ENCODE measurements at places on chromosomes 2 and 18.

DNA sequence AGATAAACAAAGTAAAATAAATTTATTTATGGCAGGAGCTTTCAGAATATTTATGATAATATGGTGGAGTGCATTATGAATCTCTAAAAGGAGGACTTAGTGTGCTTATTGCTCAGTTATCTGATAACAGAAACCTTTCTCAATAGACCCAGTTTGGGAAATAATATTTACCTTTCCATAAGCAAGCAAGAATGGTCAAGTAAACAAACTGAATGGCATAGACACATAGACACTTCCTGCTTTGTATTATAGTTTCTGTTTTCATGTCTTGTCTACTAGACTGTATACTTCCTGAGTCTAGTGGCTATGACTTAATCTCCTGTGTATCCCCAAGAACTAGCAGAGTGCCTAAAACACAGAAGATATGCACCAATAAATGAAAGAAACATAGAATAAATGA is 87.8 kb downstream of the UPP2 start:
- no peak for DNase-seq

DNA sequence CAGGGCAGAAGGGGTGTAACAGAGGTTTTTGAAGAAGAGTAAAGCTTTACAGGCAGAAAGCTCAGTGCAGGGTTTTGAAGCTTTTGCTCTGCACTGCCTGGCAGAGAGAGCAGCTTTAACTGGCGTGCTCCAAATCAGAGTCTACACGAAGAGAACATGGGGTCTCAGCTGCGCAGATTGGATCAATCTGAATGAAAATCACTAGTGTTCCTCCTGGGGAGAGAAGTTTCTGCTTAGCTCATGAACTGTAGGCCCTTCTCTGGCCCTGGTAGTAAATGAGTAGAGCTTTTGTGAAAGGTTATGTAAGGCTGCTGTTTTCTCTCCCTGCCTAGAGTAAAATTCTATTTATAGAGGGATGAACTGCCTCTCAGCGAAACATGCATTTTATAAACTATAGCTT is 13.6 kb downstream of the DCC start:
- DNase-seq, result no peak

GRCh38 chr2:197077336-197077735 is 150.8 kb upstream of the PGAP1 start:
- no peak for DNase-seq

GRCh38 chr2:114068438-114068837 is 178.5 kb downstream of the ACTR3 start:
- no peak for DNase-seq

GRCh38 chr2:235007664-235008457 is 56.0 kb downstream of the SH3BP4 start:
- no peak for DNase-seq

- no peak for DNase-seq
Measured at GRCh38 chr2:224171226-224171625, 132.1 kb upstream of the SERPINE2 start.

- peak; percentile 56 for DNase-seq
Measured at GRCh38 chr2:182784777-182785176, 68.7 kb downstream of the DNAJC10 start.

GRCh38 chr18:76995896-76996295 is 136.7 kb downstream of the MBP start:
- DNase-seq, result no peak

DNA sequence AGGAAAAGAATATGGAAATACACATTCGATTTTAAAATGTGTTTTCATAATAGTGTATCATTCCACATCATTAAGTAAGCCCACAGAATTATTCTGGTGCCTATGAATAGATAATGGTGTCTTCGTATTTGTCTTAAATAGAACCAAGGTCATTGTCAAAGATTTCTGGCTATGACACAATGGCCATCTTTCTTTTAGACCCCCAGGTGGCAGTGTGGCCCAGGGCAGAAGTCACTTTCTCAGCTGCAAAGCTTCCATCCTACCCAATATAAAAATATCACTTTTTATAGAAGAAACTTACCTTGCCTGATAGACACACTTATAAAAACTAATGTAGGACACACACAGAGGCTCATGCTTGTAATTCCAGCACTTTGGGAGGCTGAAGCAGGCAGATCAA is 57.5 kb downstream of the ZRANB3 start:
- peak; percentile 56 for DNase-seq

DNA sequence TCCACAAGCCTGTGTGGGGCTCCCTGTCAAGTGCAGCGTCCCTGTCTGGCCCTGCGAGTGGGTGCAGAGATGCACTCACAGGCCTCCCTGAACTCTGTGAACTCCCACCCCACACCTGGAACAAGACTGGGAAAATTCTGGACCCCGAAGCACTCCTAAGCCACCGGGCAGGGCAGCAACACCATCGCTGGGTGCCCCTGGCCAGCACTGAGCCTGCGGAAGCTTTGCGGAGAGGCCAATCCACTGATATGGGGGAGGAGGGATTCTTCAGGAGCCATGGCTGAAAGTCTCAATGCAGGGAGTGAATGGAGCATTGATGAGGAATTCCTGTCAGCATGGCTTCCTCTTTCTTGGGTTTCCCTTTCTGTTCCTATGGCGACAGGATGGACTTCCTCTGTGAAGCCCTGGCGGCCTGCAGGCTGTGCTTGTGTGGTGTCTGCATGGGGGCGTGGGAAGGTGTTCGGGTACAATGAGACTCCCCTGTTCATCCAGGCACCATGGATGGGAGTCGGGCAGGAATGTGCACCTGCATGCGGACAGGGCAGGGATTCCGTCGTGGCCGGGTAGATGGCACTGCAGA is 15.1 kb downstream of the TRIB2 start:
- DNase-seq, result no peak

DNA sequence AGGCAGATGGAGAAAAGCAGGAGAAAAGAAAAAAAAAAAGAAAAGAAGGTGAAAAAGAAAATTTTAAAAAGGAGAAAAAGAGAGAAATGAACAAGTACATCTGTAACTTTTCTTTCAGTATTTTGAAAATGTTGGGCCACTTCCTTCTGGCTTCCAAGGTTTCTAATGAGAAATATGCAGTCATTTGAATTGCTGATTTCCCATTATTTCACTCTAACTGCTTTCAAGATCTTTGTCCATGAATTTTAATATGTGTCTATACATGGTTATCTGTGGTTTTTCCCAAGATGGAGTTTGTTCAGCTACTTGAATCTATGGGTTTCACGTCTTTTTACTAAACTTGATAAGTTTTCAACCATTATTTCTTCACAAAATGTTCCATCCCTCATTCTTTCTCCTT is 14.3 kb upstream of the MPP4 start:
- DNase-seq, result no peak

DNA sequence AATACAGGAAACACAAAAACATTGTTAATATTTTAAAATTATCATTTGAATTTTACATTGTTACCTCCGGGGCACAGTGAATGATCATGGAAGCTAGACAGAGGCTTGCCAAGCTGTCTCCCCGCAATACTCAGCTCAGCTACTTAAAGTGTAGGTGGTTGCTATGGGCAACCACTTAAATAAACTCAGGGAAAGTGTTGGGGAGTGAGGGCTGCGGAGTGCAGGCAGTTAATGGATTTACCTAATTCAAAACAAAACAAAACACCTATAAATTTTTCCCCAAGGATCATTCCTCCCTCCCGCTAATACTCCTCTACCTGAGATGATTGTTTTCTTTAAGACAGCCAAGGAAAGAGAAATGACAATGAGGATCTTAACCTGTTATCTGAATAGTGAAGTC is 349.5 kb downstream of the TGIF1 start:
- peak; percentile 61 for DNase-seq

- peak; percentile 47 for DNase-seq
Measured at GRCh38 chr2:222241128-222241870, 57.5 kb downstream of the PAX3 start.

DNA sequence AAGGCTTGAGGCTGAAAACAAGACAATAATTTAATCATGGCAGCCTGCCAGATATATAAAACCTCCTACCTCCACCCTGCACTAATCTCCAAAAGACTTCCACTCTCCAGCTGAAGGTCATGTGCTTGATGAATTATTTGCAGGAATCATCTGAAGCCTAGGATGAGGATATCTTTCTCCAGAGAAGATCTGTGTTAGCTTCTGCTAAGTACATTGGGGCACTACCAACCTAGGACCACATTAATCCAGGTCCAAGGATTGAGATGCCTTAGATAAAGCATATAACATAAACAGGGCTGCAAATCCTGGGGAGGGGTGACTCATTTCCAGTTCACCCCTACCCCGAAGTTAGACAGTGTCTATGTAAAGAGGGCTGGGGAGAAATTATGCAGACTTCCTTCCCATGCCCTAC is 80.5 kb upstream of the FRZB start:
- DNase-seq, result peak; percentile 90

- no peak for DNase-seq
Measured at GRCh38 chr2:225468131-225468530, 68.6 kb downstream of the NYAP2 start.

Data from NCI-H82 (cell line).